Hematopoietic multipotent progenitor cell (in vitro differentiated cells): ENCODE measurements at places on chromosomes 2 and 18.

DNA sequence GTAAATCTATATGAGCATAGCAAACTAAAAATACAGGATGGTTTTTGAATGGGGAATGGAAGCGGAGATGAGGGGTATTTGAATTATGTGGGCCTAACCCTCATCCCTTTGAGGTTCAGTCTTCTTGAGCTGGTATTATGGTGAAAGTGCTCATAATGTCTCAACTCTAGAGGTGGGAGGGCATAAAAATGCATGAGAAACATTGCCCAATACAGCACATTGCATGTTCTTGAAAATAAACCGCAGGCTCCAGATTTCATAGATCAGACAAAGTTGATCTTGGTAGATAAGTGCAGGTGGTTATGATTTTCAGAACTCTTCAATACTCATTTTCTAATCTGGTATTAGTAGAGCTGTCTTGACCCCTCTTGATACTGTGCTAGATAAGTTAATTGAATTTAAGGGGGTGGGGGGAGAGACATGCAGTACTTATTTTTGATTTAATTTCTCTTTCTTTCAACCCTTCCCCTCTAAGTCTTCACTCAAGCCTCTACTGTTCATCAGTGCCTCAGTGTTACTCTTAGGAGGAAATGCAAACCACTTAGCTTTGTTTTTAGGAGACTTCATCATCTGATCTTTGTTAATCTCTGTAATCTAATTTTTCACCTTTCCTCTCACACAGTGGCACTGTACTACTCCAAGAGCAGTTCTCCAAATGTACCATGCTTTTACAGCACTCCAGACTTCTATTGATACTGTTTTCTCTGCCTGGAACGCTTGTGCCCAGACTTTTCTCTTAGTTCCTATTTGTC lies 22.2 kb downstream of the XRCC5 start:
- DNase-seq: no peak

DNA sequence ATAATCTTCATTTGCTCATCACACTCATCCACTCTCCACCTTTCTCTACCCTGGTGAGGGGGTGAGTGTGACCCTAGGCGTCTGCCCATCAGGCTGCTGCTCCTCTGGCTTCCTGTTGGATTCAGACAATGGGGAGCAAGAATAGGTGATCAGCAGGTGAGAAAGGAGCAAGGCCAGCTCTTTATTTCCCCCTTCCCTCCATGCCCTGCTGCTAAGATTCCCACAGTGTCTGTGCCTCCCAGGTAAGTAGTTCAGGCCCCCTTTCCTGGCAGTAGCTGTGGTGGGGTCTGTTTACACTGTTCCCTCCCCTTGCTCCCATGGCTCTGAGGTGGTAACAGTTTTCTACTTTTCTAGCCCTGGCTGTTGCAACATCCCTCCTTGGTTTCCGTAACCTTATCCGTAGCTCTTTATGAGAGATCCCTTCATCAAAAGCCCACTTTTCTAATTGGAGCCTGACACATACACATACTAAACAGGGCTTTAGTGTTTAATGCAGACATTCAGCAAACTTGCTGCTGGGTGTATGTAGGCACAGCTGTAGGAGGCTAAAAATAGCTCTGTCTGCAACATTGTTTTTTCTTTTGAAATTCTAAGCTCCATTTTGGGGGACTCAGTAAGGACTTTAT lies 27.5 kb downstream of the MAP2 start:
- DNase-seq: no peak

DNA sequence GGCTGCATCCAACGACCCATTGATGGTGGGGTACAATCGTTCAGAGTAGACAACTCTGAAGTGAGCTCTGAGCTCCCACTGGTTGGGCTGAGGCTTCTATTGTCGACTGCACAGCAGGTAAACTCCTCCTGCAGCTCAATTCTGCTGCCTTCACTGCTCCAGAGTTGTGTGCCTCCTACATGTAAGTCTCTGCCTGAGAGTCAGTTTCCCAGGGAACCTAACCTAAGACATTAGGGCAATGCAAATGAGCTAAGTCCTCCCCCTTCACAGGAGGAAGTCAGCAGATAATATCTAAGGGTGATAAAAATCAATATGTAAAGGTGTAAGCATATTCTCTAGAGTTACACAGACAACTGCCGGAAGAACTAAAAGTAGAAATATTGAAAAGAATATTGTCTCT lies 22.5 kb upstream of the ACYP2 start:
- DNase-seq: no peak

DNA sequence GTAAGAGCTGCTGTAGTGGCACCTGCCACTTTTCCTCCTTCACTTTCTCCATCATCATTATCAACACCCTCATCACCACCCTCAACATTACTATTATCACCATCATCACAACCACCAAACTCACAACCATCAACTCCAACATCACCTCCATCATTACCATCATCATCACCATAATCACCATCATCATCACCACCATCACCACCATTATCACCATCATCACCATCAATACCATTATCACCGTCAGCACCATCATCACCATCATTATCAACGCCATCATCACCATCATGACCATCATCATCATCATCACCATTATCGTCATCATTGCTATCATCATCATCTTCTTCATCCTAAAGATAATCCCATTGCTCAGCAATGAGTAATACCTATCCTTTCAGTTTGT lies 255.8 kb downstream of the CYRIA start:
- no peak for DNase-seq

GRCh38 chr18:55420665-55421307 lies 167.2 kb downstream of the TCF4 start:
- peak; percentile 58 for DNase-seq

DNA sequence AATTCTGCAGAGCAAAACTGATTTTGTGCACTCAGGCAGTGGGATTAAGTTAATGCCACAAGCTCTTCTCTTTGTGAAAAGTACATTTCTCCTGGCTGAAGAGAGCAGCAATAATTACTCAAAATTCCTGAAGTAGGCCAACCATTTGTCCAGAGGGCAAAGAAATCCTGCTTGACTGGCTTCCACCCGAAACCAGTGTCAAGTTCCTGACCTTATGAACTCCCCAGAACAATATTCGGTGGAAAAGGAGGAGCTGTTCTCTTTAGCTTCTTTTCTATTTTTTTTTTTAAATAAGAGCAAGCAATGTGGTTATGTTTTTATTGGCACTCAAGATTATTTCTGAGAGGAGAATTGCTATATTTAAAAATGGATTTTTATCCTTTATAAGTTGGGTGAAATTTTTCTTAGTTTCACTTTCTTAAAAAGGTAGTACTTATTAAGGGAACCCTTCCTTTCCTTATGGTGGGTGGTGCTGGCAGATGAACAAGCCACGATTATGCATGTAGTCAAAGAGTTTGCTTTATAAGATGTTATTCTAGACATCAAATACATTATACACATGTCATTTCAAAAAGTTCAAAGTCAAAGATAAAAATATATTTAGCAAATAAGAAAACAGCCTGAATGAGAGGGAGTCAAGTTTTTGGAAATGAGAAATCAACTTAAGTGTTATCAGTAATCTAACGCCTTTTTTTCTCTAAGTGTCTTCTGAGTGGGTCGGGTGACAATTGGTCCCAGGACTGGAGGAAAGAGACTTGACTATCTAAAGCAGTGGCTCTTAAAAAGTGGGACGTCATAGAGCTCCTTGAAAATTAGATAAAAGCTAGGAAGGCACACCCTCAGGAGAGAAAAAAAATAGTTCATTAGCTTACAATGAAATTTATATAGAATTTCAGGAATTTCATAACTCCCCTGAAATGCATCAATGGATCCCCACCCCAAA lies 194.5 kb downstream of the IKZF2 start:
- DNase-seq: no peak

GRCh38 chr2:239151201-239152131 lies 249.4 kb downstream of the HDAC4 start:
- DNase-seq: no peak

DNA sequence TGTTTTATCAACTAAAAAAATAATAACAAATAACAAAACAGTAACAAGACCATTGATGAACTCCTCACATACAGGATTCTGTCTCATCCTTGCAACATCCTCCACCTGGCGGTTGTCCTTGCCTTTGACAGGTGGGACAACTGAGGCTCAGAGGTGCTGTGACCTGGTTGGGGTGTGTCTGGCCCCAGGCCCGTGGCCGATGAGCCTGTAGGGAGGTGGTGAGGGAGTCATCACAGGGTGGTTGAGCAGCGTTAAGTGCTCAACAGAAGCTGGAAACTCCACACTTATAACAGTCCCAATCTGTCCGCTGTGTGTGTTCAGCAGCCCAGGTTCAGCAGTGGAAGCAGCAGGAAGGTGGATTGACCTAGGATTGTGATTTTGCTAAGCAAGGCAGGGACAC lies 131.6 kb upstream of the RAB12 start:
- no peak for DNase-seq

DNA sequence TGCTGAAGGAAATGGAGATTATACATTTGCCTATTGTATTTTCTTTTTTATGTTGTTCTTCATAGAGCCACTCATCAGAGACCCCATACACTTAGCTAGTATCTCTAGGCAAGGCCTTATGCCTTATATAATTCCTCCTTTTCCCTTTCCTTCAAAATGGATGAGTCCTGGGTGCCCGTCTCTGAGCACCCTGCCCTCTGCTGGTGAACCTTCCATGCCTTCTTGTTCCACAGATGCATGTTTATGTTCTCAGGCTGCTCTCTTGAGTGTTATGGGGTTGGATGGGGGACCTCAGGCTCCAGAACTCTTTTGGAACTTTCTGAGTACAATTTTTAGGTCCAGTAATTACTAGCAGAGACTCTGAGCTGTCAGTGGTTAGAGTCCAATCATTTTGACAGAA lies 368.6 kb upstream of the SPRED2 start:
- no peak for DNase-seq

DNA sequence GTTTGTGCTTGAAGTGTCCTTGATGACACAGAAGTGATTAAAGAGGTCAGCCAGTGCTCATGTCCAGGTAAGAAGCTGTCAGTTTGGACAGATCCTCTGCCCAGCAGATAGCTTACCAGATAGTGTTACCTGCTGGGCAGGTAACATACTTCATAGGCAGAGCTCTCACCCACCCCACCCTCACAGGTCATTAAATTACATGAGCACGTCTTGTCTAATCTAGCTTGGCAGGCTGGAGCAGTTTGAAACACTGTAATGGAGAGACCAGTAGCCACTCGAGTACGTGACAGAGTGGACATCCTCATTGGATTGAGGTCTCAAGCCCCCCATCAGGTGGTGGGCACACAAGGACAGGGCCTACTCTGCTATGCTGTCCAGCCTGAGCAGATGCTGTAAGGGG lies 27.1 kb downstream of the TTC32 start:
- no peak for DNase-seq

DNA sequence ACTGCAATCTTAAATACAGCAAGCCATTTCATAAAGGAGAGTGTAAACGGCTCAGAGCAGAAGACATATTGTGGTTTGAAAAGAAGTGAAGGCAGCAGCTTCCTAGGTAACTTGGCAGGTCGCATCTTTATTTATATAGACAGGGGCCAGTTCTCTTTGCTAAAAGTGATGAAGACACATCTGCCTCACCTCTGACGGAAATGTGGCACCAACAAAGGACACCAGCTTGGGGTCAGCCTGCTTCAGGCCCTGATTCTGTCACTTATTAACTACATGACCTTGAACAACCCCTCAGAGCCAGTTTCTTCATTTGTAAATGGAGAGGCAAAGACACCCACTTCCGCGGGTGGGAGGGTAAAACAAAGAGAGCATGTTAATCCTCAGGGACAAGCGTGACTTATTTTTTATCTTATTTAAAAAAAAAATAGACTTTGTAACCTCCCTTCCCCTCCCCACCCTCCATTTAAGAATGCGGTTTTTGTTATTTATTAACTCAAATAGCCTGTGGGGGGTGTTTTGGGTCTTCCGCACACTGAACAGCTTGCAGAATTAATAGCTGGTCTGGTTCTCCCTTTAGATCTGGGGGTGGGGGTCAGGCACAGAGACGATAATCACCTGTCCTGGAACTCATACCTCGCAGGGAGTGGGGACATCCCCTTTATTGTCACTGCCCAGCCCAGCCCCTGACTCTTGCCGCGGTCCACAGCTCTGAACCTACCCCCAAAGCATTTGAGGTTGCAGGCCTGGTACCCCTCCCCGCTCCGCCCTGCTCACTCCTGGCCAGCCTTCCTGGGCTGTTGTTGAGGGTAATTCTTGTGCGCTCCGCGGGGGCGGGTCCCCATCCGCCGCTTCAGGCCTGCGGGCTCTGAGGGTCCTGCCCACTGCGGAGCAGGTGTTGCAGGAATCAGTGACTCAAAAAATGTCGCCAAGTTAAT lies 64.2 kb upstream of the TMEM17 start:
- no peak for DNase-seq
